Suppressor macrophage treated with lipopolysaccharide for 1 hour (primary cell): ENCODE measurements at places on chromosomes 7 and 10.

GRCh38 chr7:27834179-27834921, 94.4 kb downstream of the TAX1BP1 start:
- DNase-seq = no peak

DNA sequence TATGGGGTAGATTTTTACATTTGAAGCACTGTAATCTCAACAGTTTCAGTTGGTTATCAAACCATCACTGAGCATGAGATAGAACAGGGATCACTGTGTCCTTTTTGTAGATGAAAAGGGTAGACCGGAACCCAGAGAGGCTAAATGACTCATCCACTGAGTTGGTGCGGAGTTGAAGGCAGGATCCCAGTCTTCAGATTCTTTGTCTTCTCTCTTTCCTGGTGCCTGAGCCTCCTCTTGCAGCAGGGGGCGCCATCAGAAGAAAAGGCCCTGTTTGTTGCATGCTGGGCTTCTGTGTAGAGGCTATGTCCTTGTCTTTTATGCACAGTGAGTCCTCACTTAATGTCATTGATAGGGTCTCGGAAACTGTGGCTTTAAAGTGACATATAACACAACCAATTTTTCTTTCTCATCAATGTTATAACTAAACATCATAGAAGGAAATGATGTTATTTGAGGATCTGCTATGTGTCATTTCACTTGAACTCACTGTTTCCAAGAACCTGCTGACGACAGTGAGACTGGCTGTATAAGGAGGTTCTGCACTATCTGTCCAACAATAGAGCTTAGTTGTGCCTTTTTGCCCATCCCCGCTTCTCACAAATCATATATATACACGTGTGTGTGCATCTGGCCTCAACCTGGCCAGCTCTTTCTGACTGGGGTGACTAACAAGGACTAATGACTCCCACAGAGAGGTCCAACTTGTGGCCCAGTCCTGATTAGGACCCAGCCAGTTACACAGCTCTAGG, 14.3 kb downstream of the ZNF282 start:
- DNase-seq = peak; percentile 67

- no peak for DNase-seq
Observed at GRCh38 chr7:81416659-81417058, 353.2 kb downstream of the HGF start.

- peak; percentile 71 for DNase-seq
Observed at GRCh38 chr10:100192350-100192749, 6.5 kb upstream of the ERLIN1 start.

- no peak for DNase-seq
Observed at GRCh38 chr7:127908430-127909258, 122.6 kb downstream of the LRRC4 start.

DNA sequence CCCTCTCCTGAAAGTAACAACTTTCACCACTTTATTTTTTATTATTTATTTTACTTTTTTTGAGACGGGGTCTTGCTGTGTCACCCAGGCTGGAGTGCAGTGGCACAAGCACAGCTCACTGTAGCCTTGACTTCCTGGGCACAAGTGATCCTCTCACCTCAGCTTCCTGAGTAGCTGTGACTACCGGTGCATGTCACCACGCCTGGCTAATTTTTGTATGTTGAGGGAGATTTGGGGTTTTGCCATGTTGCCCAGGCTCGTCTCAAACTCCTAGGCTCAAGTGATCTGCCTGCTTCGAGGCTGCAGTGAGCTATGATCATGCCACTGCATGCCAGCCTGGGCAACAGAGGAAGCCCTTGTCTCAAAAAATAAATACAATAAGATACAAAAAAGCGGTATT, 14.9 kb upstream of the SLIT1 start:
- DNase-seq = no peak

- DNase-seq = no peak
Observed at GRCh38 chr10:24150853-24151252, 58.1 kb upstream of the KIAA1217 start.

GRCh38 chr7:87934699-87935383, 790 bp downstream of the ADAM22 start:
- DNase-seq = peak; percentile 9

- DNase-seq = no peak
Observed at GRCh38 chr7:66904063-66904593, 16.9 kb upstream of the TMEM248 start.

DNA sequence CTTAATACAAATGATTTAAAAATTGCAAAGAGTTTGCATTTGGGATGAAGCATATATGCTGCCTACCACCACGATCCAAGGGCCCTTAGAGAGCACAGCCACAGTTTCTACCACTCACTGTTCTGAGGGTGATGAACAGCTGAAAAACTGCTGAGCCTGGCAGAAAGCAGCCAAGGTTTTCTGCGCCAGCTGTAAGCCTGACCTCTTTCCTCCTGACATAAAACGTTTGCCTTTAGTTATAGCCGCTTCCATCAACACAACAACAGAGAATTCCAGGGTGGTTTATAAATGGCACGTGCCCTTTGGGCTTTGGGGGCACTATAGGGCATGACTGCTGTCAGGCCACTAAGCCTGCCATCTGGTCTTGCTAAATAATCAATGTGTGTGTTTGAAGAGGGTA, 222.8 kb downstream of the RELN start:
- no peak for DNase-seq

DNA sequence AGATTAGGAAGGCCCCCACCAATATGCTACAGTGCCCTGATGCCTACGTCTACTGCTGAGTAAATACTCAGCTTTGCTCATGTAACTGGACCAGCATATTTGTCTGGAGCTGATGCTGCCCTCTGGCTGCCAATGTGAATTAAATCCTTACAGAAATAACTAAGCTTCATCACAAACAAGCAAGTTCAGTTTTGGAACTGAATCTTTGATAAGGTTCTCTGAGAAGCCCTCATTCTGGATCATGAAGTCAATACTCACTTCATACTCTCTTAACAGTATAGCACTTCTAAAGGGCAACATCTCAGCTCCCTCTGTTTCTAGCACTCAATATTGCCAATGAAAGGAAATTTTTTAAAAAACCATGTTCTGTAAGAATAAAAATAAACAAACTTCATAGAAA, 246.7 kb downstream of the ETV1 start:
- peak; percentile 3 for DNase-seq

GRCh38 chr7:130273933-130274255, 7.2 kb downstream of the CPA2 start:
- peak; percentile 14 for DNase-seq

DNA sequence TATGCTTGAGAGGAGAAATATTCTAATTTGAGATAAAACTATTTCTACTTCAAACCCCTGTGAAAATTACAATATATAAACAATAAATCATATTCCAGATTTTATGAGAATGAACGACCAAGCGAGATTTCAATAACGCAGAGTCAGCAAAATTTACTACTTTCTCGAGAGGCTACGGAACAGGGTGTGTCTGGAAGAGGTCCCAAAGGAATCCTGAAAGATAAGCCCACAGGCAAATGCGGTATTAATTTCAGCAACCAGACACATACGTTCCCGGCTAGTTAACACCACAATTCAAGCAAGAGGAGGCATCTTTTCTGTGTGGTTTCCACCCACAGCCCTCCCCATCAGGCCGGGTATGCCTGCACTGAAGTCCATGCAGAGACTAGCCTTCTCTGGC, 26.4 kb downstream of the BEND7 start:
- no peak for DNase-seq

GRCh38 chr7:72435925-72436480, 23.9 kb upstream of the CALN1 start:
- no peak for DNase-seq

GRCh38 chr10:23319835-23320234, 24.8 kb downstream of the C10orf67 start:
- no peak for DNase-seq

DNA sequence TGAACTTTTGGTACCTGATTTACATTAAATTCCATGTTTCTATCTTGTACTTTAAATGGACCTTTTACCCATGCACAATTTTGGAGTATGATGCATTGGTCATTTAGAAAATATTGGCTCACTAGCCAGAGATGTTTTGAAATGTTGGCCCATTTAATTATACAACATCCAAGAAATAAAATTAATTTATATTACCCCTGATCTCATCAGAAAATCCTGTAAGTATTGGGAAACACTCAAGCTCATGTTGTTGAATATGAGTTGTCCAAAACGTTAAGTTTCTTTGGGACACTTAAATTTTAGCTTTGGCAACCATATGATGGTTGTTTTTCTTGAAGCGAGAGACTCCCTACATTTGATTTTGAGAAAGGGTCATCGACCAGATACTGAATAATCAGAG, 492.7 kb downstream of the RPS24 start:
- no peak for DNase-seq

- DNase-seq = no peak
Observed at GRCh38 chr10:82084904-82085303, 209.9 kb downstream of the NRG3 start.

GRCh38 chr7:43721193-43721806, 8.0 kb downstream of the COA1 start:
- peak; percentile 60 for DNase-seq

GRCh38 chr10:20142311-20142710, 326.1 kb downstream of the PLXDC2 start:
- no peak for DNase-seq

GRCh38 chr10:43295436-43295835, 28.6 kb upstream of the RASGEF1A start:
- no peak for DNase-seq

DNA sequence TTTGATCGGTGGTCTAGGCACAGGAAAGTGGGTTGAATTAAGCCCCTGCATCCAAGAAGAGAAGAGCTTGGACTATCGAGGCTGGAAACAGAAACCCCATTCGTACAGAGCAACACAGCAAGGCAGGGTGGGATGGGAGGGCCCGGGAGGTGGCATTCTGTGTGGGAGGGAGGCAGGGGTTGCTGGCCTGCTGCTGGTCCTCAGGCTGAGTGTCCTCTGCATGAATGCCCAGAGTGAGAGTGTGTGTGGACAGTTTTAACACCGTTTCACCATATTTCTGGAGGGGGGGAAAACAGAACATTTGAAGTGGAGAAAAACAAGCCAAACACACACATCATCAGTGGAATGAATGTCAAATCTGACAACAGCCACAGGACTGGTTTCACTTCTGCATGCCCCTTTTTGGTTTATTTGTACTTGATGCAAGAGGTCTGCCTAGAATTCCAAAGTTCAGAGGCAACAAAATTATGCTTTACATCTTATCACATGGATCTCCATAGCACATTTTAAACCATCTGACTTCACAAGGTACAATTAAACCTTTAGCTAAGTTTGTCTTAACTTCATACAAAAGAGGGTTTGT, 11.1 kb upstream of the ENO4 start:
- no peak for DNase-seq

DNA sequence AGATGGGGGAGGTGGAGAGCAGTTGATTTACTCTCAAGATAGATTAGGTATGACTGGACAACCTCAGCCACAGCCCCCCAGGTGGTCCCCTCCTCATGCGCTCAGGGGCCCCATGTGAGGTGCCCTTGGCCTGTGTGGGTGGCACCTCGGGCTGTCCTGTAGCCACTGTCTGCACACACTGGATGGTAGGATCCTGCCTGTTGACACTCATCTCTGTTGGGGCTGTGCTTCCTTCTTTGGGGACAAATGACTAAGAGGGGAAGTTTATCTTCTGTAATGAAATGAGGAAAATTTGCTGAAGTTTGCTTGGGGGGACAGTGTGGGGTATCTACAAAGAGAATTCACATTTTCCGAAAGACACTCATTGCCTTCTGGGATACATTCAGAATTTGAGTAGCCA, 53.6 kb upstream of the ANTXRL start:
- peak; percentile 50 for DNase-seq

DNA sequence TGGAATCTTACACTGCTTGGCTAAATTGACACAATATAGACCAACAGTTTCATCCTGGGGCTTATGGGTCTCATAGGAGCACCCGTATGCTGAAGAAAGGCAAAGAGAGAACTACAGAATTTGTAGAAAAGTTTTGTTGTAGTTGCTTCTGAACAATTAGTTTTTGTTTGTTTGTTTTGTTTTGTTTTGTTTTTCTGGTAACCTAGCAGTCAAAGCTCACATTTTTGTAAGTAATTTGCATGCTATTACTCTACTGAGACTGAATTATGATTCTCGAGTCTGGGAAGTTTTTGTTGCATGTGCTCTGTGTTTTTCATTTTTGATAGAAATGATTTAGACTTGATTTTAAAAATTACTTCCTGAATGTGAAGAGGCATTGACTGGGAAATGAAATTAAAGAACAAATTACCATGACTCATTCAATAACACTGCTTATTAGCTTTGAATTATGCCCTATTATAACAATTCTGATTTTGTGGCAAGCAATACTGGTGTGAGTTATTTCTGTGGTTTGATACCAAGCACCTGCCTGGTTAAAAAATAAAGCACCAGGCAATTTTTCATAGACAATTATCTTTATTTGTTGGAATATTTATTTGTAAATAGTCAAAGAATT, 438 bp downstream of the LSMEM1 start:
- peak; percentile 55 for DNase-seq

GRCh38 chr7:21355406-21355874, 72.4 kb upstream of the SP4 start:
- DNase-seq = peak; percentile 52

GRCh38 chr7:36208997-36209813, 56.2 kb downstream of the EEPD1 start:
- no peak for DNase-seq

DNA sequence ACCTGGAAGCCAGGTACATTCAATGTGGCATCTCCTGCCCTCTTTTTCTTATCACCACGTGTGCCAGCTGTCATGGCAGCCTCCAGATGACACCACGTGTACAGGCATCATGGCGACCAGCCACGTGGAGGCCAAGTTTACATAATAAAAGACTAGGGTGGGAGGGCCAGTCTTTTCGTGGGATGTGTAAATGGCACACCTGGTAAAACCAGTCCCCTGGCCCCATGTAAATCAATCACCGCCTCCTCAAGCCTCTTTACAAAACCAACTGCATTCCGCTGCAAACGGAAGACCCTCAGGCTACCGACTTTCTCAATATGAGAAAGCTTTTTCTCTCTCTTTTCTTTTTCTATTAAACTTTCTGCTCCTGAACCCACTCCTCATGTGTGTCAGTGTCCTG, 65.1 kb upstream of the PHF14 start:
- no peak for DNase-seq
